ENCODE measurements at places on chromosomes 5 and 9.

DNA sequence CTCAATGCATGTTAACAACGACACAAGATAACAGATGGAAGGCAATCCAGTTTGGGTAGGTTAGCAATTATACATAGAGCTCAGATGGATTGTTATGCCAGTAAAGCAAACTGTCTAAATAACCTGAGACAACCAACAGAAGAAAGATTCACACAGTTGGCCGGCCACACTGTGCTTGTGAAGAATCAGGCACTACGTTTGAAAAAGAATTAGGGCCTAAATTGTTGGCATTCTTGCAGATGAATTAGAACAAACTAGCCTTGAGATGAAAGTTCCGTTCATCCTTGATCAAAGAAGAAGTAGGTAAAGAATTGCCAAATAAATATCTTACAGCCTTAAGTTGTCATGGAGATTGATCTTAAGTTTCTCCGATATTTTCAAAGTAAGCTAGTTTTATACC, 210.6 kb downstream of the CDH18 start:
- H3K4me1 ChIP-seq, result no peaks in the 10 kb centered on the region
- DNase-seq, result no peak
- H3K27me3 ChIP-seq, result no peaks in the 10 kb centered on the region
- H3K36me3 ChIP-seq, result no peaks in the 10 kb centered on the region
- no peak overlapping the region for H3K27ac ChIP-seq

DNA sequence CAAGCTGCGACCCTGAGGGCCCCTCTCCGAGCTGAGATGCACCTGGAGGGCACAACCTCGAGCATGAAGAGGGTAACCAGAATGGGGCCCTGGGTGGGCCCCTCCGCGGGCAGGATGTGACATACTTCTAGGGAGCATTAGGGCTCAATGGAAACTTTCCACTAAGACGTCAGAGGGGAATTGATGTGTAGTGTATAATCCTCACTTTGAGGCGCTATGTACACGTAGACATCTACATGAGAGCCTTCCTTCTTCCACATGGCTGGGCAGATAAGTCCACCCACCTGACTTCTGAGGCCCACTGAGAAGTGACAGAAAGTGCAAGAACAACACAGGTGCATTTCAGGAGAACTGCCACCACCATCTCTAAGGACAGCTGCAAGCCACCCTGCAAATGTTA, 61.0 kb downstream of the DAP start:
- no peaks in the 10 kb centered on the region for H3K36me3 ChIP-seq
- H3K27me3 ChIP-seq, result no peaks in the 10 kb centered on the region
- no peak for DNase-seq
- H3K4me1 ChIP-seq, result peaks cover 3% of the 10 kb centered on the region
- no peak overlapping the region for H3K27ac ChIP-seq

DNA sequence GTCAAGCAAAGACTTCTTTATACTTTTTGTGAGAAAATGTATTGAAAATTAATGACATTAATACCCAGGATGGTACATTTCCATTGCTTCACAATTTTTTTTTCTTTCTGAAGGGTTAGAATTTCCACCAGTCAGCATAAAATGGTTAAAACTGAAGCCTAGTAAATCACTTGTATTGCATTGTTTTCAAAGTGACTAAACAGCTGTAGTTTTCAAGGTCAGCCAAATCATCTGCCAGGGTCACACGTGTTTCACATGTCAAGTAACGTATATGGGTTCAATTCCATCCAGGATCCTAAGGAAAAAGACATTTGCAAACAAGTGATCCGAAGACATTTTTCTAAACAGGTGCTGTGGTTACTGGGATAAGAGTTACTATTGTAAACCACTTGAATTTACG, 574.2 kb downstream of the RAB3C start:
- no peak overlapping the region for H3K27ac ChIP-seq
- no peak for DNase-seq
- H3K36me3 ChIP-seq, result no peaks in the 10 kb centered on the region
- no peak overlapping the region for H3K4me3 ChIP-seq

GRCh38 chr9:126393876-126394275, 67.2 kb downstream of the MVB12B start:
- no peak overlapping the region for H3K27ac ChIP-seq
- H3K4me3 ChIP-seq, result no peak overlapping the region
- no peak for DNase-seq
- H3K4me1 ChIP-seq, result peaks cover 24% of the 10 kb centered on the region
- no peaks in the 10 kb centered on the region for H3K36me3 ChIP-seq

DNA sequence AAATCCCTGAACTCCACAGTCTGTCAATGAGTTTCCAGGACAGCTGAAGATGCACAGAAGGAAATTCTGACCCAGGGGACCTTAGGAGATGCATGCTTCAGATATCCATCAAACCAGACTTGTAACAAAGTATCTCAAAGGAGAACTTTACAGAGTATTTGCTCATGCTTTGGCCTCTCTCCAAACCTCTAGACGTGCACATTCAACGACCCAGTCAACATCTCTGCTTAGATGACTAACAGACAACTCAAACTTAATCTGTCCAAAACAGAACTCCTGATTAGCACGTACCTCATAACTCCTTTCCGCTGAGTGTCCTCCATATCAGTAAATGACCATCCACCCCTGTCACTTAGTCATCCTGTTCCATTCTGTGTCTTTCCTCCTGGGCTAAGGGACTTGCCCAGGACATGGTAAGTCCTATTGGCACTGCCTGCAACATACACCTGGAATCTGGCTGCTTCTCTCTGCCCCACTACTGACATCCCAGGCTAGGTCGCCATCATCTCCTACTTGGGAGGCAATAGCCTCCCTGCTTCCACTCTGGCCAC, 107.4 kb downstream of the LMNB1 start:
- H3K4me3 ChIP-seq, result no peak overlapping the region
- H3K27me3 ChIP-seq, result no peaks in the 10 kb centered on the region
- no peaks in the 10 kb centered on the region for H3K4me1 ChIP-seq
- H3K36me3 ChIP-seq, result no peaks in the 10 kb centered on the region

GRCh38 chr5:139955616-139956273, 87.4 kb downstream of the NRG2 start:
- no peak overlapping the region for H3K27ac ChIP-seq
- no peak for DNase-seq
- no peaks in the 10 kb centered on the region for H3K36me3 ChIP-seq
- no peaks in the 10 kb centered on the region for H3K27me3 ChIP-seq

GRCh38 chr5:145407300-145408047, 427.7 kb downstream of the PRELID2 start:
- H3K27ac ChIP-seq, result no peak overlapping the region
- H3K27me3 ChIP-seq, result no peaks in the 10 kb centered on the region
- no peaks in the 10 kb centered on the region for H3K36me3 ChIP-seq
- no peak for DNase-seq
- H3K4me1 ChIP-seq, result no peaks in the 10 kb centered on the region

- H3K4me3 ChIP-seq, result no peak overlapping the region
- no peak for DNase-seq
- H3K4me1 ChIP-seq, result no peaks in the 10 kb centered on the region
- peaks cover 8% of the 10 kb centered on the region for H3K36me3 ChIP-seq
Measured at GRCh38 chr5:10401498-10401897, 40.2 kb upstream of the ROPN1L start.

GRCh38 chr9:110156416-110156815, 51.5 kb downstream of the C9orf152 start:
- no peaks in the 10 kb centered on the region for H3K36me3 ChIP-seq
- peaks cover 32% of the 10 kb centered on the region for H3K4me1 ChIP-seq
- no peaks in the 10 kb centered on the region for H3K27me3 ChIP-seq

DNA sequence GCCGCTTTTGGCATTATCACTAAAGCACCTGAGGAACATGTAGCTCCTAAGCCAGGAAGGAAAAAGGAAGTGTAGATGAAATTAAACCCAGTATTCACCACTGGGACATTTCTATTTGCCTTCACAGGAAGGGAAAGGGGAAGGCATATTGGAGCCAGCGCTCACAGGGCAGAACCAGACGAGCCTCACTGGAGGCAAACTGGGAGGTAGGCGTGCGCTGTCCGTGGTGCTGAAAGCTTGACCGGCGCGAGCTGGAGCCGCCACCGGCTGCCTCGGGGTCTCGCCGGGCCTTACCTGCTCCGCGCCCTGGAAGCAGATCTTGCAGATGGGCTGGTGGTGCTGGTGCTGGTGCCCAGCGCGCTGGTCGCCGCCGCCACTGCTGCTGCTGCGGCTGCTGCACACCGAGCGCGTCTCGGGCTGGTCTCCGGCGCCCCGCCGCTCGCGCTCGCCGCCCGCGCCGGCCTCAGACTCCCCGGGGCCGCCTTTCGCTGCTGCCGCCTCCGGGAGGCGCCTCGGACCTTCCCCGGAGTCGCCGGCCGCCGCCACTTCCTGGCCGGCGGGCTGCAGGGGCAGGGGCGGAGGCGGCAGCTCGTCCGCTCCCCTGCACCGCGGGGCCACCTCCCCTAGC, 732 bp downstream of the MARCHF11 start:
- no peaks in the 10 kb centered on the region for H3K4me1 ChIP-seq
- no peak overlapping the region for H3K27ac ChIP-seq
- no peak overlapping the region for H3K4me3 ChIP-seq

GRCh38 chr9:20508242-20508641, 114.1 kb downstream of the MLLT3 start:
- no peaks in the 10 kb centered on the region for H3K27me3 ChIP-seq
- H3K4me1 ChIP-seq, result peaks cover 11% of the 10 kb centered on the region

DNA sequence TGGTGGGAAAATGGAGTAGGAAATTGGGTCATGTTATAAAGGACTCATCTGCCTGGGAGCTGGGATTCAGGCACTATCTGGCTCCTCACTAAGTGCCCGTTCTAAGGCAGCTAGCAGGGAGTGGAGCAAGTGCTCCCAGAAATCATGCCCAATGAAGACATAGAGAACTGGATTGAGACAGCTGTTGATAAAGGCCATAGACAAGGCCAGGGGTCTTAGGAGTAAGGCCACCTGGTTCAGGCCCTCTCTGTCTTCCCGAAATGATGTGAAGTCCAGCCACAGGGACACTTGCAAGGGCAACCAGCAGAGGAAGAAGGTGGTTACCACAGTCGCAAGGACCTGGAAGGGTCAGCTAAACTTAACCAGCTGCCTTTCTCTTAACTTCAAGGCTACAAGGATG, 20.1 kb upstream of the SPINK1 start:
- H3K27me3 ChIP-seq, result no peaks in the 10 kb centered on the region
- H3K27ac ChIP-seq, result no peak overlapping the region
- no peak overlapping the region for H3K4me3 ChIP-seq
- H3K36me3 ChIP-seq, result no peaks in the 10 kb centered on the region
- no peak for DNase-seq

DNA sequence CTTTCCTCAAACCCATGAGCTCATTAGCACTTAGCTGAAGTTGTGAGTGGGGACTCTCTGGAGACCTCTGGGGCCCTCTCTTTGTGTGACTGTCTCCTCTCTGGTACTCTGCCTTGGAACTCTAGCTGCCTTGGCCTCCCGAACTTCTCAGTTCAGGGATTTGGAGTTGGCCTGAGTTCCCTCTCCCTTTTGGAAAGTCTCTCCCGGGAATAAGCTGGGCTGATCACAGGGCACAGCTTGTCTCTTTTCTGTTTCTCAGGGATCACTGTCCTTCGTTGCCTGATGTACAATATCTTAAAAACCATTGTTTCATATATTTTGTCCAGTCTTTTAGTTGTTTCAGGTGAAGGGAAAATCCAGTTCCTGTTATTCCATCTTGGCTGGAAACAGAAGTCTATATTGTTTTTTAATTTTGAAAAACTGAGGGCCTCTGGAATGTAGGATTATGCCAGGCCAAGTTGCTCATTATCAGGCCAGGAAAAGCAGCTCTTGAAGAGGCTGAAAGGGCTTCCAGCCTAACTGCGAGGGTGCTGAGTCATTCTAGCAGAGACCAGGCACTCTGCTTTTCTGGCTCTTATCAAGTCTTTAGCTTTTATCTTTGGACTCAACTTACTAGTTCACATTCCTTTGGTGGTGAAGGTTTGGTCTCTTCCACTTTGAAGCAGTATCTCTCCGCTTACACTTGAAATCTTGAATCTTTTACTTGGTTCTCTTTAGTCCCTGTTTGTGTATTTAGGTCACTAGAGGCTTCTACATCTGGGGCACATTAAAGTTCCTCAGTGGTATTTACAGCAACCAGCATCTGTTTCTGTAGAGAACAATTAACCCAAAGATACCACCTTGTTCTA, 8.4 kb upstream of the RGS3 start:
- no peak overlapping the region for H3K4me3 ChIP-seq
- no peak overlapping the region for H3K27ac ChIP-seq
- DNase-seq, result no peak
- no peaks in the 10 kb centered on the region for H3K36me3 ChIP-seq
- no peaks in the 10 kb centered on the region for H3K27me3 ChIP-seq
- H3K4me1 ChIP-seq, result no peaks in the 10 kb centered on the region

All from naive thymus-derived CD4-positive, alpha-beta T cell (primary cell).